ENCODE measurements at places on chromosomes 11 and 22.

GRCh38 chr11:13638422-13638821 is 30.0 kb upstream of the FAR1 start:
- DNase-seq: no peak

DNA sequence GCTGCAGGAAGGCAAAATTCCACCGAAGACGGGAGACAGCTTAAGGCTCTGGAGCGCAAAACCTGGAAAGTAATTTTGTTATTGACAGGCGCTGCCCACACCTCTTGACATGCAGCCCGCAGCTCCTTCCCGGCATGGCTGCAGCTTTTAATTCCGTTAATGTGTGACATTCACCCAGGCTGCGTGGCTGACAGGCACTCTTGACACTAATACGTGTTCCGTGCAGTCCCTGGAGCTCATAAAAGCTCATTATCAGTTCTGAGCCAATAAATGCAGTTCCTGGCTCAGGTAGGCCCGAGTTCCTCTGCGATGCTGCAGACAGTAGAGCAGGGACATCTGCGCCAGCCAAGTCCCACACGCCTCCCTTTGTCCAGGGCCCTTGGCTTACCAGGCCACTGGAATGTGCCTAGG is 34.8 kb downstream of the TSPAN18 start:
- DNase-seq: no peak

GRCh38 chr22:24236656-24237055 is 8.2 kb downstream of the GGT5 start:
- no peak for DNase-seq

DNA sequence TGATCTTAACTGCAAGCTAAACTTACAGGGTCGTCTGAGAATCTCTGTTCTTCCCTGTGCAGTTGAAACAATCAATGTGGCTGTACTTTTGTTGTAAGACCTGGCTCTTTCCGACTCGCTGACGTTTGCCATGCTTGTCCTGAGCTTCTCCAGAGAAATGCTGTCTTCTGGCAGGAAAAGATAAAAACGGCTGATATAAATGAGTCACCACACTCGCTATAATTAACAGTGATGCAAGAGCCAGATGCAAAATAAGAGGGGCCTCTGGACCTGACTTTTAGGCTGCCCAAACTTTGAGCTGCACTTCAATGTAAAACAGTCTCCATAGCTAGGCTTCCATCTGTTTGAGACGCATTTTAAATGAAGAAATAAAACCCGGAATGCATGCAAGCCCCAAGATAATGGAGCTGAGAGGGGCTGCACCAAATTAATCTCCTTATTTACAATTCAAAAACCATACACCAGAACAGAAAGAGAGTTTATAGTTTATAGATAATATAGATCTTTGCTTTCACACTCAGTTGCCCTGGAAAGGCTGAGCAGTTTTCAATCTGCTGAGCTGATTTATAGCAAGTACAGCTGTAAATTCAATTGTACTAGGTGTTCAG is 48.5 kb downstream of the WT1 start:
- no peak for DNase-seq
